DMS79 treated with DMSO at 0.1 percent for 48 hours (cell line): ENCODE measurements at places on chromosomes 3 and 15.

DNA sequence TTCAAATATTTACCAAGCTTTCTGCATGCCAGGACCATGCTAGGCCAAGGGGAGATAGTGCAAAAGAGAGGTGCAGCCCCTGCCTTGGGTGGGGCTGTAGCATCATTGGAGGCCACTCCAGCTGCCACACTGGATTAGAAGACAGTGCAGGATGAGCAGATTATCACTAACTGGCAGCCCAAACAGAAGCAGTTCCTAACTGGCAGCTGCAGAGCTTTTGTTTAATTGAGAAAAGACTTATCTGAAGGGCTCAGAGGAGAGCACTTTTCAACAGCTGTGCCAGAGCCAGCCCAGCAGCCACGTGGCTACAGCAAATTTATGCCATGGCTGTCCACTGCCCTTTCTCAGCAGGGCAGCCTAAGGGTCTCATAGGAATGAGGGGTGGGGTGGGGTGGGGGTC lies 13.5 kb upstream of the ACSBG1 start:
- DNase-seq: no peak

- DNase-seq: no peak
These were observed 5.1 kb downstream of the SLC24A1 start for GRCh38 chr15:65626856-65627255.

GRCh38 chr3:18510947-18511346 lies 85.8 kb upstream of the SATB1 start:
- DNase-seq: no peak

- DNase-seq: no peak
These were observed 28.8 kb downstream of the ACAA1 start for GRCh38 chr3:38107911-38108648.

DNA sequence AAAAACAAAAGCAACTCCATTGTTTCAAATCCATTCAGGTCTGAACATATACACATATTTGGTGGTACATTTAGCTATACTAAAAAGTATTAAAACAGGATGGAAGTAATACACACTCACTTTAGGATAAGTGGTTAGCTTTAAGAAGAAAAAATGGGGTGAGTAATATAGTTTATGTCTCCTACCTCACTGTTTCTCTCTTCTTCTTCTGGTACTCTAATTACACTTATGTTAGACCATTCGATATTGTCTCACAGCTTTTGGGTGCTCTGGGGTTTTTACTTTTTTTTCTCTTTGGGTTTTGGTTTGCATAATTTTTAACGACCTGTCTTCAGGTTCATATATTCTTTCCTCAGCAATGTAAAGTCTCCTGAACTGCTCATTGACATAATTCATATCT lies 75.4 kb upstream of the AKAP13 start:
- no peak for DNase-seq

DNA sequence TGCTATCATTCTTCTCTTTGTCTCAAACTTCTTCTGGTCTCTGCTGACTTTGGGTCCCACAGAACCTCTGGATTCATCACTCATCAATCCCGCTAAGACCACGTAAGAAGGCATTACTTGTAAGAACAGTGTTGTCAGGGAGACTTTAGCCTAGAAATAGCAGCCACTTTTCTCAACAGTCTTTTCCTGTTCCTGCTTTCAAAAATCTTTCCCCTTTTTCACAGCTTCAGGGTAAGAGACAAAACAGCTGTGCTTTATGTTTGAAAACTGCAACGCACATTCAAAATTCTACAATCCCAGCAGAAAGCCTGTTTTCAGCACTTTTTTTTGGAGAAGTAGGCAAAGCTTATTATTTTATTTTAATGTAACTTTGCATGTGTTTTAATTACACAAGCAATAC lies 42.0 kb upstream of the FAM98B start:
- no peak for DNase-seq

DNA sequence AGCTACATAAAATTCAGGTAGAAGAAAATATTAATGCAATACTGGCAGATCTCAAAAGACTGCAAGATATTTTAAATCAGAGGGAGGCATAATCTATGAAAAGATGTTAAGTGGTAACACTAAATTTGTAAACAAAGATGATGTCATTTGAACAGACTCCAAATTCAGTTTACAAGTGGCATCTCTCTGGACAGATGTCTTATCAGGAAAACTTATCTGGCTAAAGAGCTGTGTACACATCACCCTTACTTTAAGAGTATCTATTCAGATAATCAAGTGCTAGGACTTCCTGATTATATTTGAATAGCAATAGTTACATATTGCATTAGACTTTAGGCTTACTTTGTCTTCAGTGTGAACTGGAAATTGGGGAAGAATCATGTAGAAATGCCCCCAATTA lies 231.5 kb downstream of the WDR72 start:
- peak; percentile 38 for DNase-seq

GRCh38 chr3:180690061-180690460 lies 10.8 kb upstream of the CCDC39 start:
- DNase-seq: no peak

DNA sequence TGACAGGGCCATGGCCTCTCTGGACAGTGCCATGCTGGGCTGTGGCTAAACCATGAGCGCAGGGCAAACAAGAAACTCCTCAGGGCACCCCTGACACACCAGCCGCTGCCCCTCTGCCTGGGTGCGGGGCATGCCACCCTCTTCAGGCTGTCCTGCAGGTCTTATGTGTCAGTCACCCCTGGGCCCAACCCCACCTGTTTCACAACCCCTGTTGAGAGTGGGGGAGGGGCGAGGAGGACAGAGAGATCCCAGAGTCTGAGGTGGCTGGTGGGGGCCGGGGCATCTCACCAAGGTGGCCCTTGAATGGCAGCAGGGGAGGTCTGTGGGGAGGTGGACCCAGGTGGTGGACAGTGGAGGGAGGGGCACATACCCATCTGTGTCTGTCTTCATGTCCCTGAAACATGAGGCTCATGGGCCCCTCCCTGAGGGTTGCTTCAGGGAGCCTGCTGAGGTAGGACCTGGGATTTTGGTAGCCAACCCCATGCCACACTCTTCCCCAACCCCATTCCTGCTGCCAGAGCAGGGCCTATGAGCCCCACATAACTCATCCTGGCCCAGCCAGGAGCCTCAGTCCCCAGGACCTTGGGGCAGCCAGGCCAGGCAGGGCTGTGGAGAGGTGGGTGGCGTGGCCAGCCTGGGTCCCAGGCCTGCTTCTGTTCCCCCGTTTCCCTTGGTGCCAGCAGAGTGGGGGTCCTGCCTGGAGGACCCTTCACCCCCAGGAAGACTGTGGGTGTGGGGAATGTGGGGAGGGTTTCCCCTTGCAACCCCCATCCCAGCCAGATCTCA lies 1.7 kb upstream of the STAB1 start:
- no peak for DNase-seq

GRCh38 chr3:63954182-63954581 lies 42.0 kb upstream of the SCAANT1 start:
- no peak for DNase-seq

GRCh38 chr15:83491486-83491885 lies 44.3 kb downstream of the SH3GL3 start:
- DNase-seq: no peak

DNA sequence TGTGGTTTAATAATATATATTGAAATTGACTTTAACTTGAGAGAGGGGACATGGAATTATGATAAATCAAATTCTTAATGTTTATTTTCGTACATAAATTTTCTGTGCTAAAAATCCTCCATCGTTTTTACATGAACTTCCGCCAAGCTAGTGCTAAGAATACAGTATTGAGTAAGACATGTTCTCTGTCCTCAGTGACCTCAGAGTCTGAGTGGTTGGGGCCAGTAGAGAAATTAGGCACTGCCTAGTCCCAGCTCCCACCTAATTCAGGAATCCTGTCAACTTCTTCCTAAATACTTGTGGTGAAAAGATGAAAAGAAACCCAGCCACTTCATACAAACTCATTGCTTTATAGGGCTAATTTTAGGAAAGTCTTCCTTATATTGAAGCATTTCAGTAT lies 110.3 kb downstream of the PPP2R3A start:
- no peak for DNase-seq

DNA sequence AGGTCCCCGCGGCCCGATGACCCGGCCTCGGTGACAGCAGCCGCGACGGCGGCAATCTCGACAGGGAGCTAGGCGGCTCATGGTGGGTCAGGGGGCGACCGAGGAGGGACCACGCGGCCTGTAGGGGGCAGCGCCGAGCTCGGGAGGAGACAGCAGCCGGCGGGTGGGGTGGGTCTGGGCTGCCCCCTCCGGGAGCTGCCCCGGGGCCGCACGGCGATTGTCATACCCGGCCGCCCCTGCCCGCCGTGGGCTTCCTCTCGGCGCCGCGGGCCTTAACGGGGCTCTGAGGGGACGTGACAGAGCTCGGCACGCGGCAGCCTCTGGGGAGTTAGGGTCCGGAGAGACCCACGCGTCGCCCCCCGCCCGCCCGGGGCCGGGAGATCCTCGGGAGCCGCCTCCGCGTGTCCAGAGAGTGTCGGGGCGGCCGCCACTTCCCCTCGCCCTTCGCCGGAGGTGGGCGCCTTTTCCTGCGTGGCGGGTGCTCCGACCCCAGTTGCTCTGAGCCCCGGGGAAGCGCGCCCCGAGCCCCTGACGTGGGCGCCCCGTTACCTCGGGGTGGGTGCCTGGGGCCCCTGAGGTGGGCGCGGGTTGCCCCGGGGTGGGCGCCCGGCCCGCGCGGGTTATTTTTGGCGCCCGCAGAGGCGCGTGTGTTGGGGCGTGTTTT lies 539 bp upstream of the PLCL2 start:
- DNase-seq: no peak

GRCh38 chr3:172034786-172035685 lies 4.3 kb upstream of the FNDC3B start:
- DNase-seq: no peak

- no peak for DNase-seq
These were observed 7.9 kb downstream of the PRRT3 start for GRCh38 chr3:9944271-9944670.

- no peak for DNase-seq
These were observed 5.4 kb downstream of the H1-8 start for GRCh38 chr3:129548104-129548965.

DNA sequence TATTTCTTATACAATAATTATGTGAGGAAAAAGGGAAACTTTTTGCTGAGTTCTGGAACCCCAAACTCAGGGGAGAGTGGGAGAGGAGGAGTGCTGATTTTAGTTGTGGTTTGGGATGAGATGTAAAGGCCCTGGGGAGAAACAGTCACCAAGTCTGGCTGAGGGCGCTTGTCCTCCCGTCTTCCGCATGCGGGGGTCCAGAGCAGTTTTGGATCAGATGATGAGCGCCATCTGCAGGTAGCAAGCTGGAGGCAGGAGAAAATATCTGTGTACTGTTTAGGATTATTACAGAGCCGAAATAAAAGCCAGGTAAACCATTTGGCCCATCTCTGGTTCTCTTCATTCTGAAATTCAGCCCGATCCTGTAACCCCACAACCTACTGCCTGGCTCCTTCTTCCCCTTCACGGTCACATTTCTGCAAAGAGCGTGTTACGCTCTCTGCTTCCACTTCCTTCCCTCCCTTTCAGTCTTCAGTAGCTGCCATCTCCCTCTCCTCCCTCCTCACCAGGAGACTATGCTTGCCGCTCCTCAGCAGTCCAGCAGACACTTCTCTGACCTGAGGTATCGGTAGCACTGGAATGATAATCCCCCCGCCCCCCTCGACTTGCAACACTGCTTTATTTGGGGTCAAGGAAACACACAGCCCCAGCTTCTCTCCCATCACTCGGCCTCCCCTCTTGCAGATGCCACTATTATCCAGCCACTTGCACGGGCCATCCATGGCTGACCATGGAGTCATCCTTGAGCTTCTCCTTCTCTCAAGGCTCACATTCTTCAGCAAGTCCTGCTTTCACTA lies 1.4 kb upstream of the PARP14 start:
- peak; percentile 83 for DNase-seq

GRCh38 chr3:149615731-149616221 lies 42.0 kb downstream of the WWTR1 start:
- no peak for DNase-seq

GRCh38 chr15:101262551-101262950 lies 10.7 kb upstream of the CHSY1 start:
- no peak for DNase-seq

DNA sequence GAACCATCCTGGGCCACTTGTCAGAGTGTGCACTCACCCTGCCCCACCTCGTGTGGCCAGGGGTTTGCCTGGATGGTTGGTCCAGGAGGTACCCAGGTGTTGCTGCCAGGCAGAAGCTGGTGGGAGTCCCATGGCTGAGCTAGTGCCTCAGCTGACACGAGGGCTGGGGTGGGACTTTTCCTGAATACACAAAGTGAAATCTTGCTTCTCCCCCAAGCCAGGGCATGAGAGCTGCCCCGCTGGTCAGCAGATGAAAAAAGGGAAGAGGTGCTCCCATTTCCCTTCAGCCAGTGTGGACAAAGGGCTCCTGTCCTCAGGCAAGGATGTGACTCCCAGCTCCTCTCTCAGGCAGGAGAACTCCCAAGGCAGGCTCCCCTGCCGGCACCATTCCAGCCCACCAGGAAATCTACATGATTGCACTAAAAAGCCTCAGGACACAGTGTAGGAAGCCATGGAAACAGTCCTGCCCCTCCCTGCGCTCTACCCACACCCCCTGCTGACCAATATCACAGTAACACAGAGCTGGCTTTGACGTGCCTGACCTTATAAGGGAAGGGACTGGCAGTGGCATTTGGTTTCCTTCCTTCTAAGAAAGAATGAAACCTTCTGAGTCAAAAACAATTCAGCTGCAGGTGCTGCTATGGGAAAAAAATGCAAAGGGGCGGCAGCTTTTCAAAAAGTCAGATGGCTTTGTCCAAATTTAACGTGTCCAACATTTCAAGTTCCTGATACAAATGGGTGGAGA lies 33.9 kb downstream of the MYO5C start:
- DNase-seq: no peak

DNA sequence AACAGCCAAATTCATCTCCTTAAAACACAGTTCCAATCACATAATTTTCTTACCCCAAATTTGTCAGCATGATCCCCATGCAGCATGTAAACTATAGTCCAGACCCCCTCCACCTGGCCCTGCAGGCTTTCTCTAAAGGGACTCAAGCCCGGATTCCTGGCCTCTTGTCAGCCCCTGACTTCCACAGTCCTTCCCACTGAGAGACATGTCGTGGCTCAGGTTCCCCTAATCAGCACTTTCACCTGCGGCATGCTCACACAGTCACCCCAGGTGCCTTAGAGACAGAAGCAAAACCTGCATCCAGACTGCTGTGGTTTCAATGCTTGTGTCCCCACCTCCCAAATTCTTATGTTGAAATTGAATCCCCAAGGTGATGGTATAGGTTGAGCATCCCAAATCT lies 372.7 kb upstream of the ATP10A start:
- DNase-seq: no peak

- DNase-seq: no peak
These were observed 1.5 kb downstream of the EAF2 start for GRCh38 chr3:121836481-121836880.

DNA sequence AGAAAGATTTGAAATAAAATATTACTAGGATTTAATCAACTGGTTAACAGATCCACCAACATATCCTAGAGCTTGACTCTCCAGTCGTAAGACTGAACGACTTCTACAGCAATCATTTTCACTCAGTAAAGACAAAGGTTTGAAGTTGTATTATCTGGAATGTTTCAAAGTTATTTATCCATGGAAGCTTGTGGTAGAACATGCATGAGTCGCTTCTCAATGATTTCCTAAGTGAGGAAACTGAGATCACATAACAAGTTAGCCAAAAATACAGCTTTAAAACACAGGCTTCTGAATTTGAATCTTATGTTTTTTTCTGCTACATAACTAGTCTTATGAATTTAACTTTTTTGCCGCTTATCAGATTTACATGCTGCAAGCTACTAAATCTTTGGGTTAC lies 241.8 kb downstream of the FOXP1 start:
- no peak for DNase-seq

GRCh38 chr3:193130576-193130975 lies 110.4 kb upstream of the PLAAT1 start:
- no peak for DNase-seq
